CD8-positive, alpha-beta memory T cell (primary cell): ENCODE measurements at places on chromosomes 12 and 14. TPM values are rescaled to one million over a fixed set of nuclear protein-coding genes. Genes with fewer than 3 reads are reported as not detected.
A peak's percentile ranks its signal among the peaks of the same experiment; 100 is the strongest.

DNA sequence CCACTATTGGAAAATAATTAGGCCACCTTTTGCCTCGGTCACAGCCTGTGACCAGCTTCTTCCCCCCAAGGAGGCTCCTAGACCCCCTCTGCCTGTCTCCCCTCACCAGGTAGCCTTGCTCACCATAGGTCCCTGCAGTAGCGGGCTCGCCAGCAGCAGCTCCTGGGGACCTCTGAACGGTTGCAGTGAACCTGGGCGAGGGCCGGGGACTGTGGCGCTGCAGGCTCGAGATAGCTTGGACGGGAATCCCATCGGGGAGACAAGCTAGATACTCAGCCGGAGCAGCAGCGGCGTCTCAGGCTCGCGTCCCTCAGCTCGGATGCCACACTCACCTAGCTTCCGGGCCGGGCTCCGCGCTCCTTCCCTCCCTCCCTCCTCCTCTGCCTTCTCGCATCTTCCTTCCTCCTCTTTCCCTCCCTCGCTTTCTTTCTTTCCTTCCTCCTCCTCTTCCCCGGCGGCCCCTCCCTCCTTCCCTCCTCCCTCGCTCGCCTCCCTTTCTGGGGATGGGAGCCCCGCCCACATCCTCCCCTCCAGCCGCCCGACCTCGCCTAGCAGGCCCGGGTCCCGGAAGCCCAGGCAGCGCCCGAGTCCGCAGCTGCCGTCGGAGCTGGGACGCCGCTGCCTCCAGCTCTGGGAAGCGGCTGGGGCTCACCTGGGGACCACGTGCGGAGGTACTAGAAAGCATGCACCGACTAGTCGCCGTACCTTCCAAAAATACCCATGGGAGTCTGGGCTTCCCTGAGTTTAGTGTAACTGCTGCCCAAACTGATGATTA is at the start of gene BMP4:
BMP4 (minus strand) TSS at position 399 of the 775 bp plus-strand sequence. CDS start 4,603 bp downstream, outside the sequence.
- peak; percentile 3 for DNase-seq

DNA sequence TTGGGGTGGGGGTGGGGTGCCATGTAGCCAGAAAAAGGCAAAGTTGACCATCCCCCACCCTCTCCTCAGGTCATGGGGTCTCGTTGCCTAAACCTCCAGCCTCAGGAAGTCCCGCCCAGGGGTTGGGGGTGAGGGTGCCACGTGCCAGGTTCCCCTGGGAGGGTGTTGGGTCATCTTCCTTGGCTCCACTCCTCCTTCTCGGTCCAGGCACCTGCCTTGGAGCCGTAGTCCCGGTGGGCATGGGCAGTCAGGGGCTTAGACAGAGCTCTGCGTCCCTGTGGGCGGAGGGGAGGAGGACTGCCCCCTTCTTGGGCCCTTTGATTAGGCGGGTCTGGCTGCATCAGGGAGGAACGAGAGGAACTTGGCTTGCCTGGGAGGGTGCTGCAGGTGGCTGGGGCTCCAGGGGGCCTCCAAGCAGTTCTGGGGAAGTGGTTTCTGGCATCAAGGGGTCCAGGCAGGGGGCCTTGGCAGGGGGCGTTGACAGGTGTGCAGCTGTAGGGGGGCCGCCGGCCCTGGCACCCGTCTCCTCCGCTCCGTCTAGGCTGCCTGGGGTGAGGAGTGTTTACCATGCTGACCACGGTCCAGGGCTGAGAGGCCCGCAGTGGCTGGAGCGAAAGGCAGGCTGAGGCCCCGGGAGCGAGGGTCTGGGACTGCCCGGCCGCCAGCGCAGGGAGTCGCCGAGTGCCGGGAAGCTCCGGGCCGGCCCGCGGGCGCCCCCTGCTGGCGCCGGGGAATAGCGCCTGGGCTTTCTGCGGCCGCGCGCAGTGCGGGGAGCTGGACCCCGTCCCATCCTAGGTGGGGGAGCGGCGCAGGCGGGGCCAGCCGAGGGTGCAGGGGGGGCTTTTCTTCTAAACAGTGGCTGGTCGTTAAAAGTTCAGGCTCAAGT is 7.9 kb downstream of the SETD1B start:
- DNase-seq, result peak; percentile 68

- no peak for DNase-seq
Observed at GRCh38 chr12:79961411-79961810, 26.5 kb upstream of the PPP1R12A start.

GRCh38 chr12:82745063-82745674 is 58.5 kb downstream of the TMTC2 start:
- DNase-seq, result no peak

- no peak for DNase-seq
Observed at GRCh38 chr12:32110942-32111341, 4.3 kb downstream of the BICD1 start.

DNA sequence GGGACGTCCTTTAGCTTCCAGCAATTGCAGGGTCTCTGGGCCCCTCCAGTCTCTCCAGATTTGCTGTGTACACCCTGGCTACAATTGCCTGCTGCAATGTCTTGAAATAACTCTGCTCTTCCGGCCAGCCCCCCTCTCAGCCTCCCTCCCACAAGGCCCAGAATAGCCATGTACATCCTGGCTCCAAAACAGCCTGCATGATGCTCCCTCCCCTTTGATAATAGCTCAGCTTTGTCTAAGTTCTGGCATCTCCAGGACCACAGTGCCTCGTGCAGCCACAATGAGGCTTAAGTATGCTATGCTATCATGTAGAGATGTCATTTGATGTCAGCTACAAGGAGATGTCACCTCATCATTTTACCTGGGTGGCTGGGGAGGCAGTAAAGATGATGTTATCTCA is 74.6 kb downstream of the SRRM4 start:
- DNase-seq, result no peak

- no peak for DNase-seq
Observed at GRCh38 chr14:50773632-50774541, 57.1 kb downstream of the NIN start.

DNA sequence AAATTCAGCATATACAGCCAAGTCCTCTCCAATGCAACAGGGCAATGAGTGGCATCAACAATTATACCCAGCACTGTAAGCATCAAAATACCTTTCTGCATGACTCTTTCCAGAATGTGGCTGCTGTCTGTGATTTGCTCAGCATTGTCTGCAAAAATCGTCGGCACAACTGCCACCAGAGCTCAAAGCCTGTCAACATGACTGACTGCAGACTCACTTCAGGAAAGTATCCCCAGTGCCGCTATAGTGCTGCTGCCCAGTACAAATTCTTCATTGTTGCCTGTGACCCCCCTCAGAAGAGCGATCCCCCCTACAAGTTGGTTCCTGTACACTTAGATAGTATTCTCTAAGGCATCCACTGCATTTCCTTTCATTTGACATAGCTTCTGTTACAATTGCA is 735 bp downstream of the RNASE6 start:
- no peak for DNase-seq

DNA sequence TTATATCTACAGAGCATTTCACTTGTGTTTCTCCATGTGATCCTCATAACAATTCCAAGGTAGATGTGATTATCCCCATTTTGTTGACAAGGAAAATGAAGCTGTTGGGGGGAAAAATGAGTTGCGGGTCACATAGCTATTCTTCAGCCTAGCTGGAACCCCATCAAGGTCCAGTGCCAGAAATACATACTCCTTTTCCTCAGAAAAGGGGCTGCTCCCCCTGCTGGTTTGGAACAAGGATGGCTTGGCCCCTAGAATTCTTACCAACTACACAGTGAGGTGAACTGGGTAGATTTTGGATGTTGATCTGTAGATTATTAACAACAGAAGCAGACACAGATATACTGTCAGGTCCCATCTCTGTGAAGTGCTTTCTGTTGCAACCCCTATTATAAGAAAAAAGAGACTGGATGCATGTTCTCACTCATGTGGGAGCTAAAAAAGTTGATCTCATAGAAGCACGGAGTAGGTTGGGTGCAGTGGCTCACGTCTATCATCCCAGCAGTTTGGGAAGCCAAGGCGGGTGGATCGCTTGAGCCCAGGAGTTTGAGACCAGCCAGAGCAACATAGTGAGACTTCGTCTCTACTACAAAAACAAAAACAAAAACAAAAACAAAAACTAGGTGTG is 8.9 kb downstream of the IKZF4 start:
- no peak for DNase-seq

DNA sequence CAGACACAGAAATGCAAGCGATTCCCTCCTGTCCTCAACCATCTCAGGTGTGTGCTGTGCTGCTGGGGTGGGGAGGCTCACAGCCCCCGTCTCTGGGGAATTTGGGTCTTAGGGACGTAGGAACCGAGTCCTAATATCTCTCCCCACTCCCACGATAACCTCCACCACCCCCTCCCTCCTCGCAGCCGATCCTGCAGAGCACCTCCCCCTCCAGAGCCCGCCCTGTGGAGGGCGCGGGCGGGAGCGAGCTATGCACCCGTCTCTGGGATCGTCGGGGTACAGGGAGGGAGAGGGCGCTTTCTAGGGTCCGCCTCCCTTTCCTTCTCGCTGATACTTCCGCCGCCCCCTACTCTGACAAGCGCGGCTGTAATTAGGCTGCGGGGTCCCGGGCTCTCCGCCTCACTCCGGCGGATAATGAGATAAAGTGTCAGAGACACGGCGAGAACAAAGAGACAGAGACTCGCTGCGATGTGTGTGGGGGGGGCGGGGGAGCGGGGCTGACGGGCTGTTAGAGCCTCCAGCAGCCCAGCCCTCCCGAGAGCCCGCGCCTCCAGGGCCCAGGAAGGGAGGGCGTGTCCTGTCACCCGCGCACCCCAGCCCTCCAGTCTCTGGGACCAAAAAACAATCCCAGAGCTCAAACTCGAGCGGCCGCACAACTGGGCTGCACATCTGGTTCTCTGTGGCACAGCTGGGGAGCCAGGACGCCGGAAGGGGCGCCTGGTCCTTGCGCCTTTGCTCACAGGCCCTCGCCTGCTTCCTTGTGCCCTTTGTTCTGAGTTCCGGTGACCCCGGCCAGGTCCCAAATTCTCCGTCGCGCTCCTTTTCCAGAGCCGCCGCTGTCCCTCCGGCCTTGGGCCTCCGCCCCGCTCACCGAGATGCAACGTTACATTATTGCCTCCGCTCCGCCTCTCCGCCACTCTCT is 8.7 kb downstream of the SHMT2 start:
- no peak for DNase-seq

GRCh38 chr12:45183246-45183645 is 32.6 kb upstream of the ANO6 start:
- no peak for DNase-seq

DNA sequence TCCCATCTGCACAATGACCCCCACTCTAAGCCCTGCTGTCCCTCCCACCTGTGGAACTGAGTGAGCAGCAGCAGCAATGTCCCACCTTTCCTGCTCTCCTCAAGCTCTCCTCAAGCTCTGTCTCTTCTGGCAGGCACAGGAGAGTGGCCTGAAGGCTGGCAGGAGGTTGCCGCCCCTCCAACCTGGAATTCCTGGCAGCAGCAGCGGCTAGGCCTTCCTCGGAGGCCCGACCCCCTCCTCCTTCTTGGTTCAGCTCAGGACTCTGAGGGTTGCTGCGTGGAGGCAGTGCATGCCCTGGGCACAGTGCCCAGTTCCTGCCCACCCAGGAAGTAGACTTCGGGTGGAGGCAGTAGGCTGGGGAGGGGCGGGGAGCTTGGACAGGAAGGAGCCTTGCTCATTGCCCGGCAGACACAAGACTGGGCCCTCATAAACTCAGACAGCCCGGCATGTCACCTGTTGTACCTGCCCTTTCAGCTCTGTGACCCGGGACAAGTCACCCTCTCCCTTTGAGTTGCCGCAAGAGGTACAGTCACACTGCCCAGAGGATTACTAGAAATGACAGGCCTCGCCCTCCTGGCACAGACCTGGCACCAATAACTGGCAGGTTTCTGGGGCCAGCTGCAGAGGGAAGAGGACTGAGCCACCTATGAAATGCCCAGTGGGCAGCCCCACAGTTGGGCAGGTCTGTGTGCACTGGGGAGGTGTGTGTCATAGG is 2.1 kb upstream of the SERPINA1 start:
- DNase-seq, result no peak

DNA sequence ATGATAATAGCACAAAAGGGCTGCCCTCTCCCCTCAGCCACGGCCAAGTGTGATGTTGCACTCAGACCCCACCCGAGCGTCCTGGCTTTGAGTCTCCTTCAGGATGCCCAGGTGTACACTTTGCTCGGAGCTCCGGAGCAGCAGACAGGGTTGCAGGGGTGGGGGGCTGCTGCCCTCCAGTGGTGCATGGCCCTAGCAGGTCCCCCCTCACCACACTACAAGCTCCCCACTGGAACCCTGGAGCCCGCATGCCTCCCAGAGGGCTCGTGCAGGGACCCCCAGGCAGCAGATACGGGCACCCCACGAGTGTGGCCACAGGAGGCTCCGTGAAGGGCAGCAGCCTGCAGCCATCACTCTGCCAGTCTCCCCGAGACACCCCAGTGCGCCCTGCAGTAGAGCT is 69.9 kb upstream of the C14orf180 start:
- peak; percentile 3 for DNase-seq

DNA sequence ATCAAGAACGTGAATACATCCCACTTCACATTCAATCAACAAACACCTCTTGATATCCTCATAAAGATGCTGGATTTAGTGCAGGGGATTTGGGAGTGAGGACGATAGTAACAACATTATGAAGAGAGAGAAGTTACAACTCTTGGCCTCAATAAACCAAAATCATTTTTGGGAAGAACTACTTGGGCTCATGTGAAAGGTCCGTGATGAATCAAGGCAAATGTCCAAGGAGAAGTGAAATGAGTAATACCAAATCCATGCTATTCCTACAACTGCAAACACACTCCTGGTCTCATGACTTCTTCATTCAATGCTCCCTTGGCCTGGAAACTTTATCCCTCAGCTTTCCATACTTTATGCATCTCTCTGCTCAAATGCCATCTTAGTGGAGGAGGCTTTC is 162.0 kb upstream of the LMNTD1 start:
- DNase-seq, result no peak

GRCh38 chr14:100486025-100486828 is 101.0 kb downstream of the BEGAIN start:
- peak; percentile 71 for DNase-seq

- no peak for DNase-seq
Observed at GRCh38 chr12:26621932-26622331, 211.1 kb downstream of the ITPR2 start.

ARMH4 gene
- not detected for total RNA-seq

DTD2 gene
- total RNA-seq, result 28.7 TPM

MYF6 gene
- not detected for total RNA-seq

PRB4 gene
- not detected for total RNA-seq

PRH2 gene
- total RNA-seq, result not detected

KRT79 gene
- not detected for total RNA-seq

STRN3 gene
- total RNA-seq, result 20.9 TPM

PRB2 gene
- not detected for total RNA-seq

KERA gene
- total RNA-seq, result not detected

CDCA3 gene
- total RNA-seq, result 37.6 TPM

SYT10 gene
- total RNA-seq, result not detected

GLIPR1L2 gene
- not detected for total RNA-seq

CACNA1C gene
- 0.04 TPM for total RNA-seq
